Activated naive CD4-positive, alpha-beta T cell treated with anti-CD3 and anti-CD28 coated beads, Interleukin-2, amount 50 U/mL, for 72 hours (primary cell): ENCODE measurements at places on chromosomes 7 and 10.

DNA sequence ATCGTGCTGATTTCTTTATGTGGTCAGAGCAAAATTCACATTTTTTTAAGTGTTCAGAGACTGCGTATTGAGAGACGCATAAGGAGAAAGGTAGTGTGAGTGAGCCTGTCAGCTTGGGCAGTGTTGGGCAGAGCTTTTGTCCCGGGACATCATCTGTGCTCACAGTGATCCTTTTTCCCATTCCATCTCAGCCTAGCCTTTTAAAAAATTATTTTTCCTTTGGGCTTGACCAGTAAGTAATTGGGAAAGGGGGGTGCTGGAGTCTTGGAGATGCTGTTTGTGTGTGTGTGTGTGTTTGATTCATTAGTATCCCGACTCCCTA, 1.5 kb downstream of the NRF1 start:
- no peak for DNase-seq

- DNase-seq: no peak
These were observed 39.7 kb downstream of the ZNF33A start for GRCh38 chr10:38050212-38050611.

GRCh38 chr7:32298408-32299132, 191.6 kb downstream of the LSM5 start:
- DNase-seq: no peak

DNA sequence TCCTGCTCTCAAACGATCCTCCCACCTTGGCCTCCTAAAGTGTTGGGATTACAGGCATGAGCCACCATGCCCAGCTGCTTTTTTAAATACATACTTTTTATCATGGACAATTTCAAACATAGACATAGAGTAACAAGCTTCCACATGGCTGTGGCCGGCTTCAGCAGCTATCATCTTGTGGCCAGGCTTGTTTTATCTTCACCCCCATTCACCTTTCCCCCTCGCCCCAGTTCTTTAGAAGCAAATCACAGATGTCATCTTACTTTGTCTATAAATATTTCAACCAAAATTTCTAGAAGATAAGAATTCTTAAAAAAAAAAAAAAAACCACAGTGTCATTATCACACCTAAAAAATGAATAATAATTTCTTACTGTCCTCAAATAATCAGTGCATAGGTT, 5.9 kb downstream of the FOXK1 start:
- DNase-seq: no peak

DNA sequence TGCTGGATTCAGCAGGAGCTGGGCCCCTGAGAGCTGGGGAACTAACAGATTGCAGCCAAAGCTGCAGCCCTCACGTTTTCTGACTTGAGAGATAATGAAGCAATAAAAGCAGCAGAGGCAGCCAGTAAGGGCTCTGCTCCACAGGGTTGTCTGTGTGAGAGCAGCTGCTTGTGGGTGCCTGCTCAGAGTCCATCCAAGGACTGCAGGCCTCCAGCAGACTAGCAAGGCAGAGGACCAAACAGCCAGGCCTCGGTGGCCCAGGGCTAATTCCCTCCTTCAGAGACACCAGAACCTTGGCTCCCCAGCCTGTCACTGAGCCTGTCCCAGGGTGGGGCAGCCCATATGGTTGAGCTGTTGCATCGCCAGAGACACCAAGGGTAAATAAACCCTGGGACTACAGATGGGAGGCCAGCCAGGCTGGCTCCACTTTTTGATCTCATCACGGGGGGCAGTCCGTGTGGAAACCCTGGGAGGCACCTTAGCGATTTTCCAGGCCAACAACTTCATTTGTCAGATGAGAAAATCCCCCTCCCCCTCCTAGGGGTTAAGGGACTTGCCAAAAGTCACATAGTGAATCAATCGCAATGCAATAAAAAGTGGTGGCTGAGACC, 229.2 kb downstream of the WDR11 start:
- no peak for DNase-seq

GRCh38 chr7:136057509-136057908, 80.3 kb upstream of the MTPN start:
- DNase-seq: no peak

GRCh38 chr10:98636921-98637329, 190.2 kb upstream of the HPS1 start:
- no peak for DNase-seq

- no peak for DNase-seq
These were observed 4.0 kb downstream of the BAMBI start for GRCh38 chr10:28681291-28681763.

- DNase-seq: no peak
These were observed 1061.8 kb upstream of the LRRTM3 start for GRCh38 chr10:65864036-65864435.

- no peak for DNase-seq
These were observed 55.2 kb downstream of the PWWP2B start for GRCh38 chr10:132452216-132452650.

- no peak for DNase-seq
These were observed 33.5 kb upstream of the ENO4 start for GRCh38 chr10:116815641-116816415.

DNA sequence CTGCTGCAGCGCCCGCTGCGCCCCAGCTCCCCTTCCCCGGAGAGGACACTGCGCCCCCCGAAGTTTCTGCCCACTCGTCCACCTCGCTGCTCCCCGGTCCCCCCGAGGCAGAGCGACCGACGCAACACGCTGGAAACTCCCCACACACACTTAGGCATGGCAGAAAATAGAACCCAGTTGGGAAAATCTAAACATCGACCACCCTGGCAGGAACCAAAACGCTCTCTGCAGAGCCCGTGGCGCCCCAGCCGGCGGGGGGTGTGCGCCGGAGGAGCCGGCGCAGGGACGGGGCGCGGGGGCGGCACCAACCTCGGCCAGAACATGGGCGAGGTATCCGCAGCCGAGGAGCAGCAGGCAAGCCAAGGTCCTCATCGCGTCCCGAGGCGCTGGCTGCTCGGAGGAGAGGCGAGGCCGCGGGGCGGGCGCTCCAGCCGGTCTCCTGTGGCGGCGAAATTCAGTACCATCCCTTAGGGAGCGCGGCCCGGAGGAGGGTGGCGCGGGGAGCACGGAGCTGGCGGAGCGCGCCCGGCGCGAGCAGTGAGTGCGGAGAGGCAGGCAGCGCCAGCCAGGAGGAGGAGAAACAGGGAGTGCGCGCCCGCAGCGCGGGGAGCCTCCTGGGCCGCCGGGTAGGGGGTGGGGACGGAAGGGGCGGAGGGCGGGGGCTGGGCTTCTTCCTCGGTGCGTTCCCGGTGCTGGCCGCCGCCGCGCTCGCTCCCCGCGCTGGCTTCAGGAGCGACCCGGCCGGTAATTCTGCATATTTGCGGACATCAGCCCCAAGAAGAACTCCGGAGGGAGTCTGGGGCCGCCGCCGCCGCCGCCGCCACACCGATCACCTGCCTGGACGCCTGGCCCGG, 789 bp downstream of the PDGFA start:
- DNase-seq: no peak

DNA sequence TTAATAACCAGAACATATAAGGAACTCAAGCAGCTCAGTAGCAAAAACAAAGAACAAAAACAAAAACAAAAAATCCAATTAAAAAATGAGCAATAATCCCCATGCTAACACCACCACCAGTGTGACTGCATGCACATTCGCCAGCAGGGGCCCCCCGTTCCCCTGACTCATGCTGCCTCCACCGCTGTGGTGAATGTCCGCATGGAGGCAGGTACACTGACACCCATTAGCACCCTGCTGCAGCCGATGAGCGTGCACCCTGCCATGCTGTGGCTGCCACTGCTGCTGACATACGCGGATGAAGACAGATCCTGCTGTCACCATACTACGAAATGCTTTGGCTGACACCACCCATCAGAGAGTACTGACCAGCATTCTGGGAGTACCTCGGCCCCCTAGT, 321.6 kb upstream of the LRRTM3 start:
- DNase-seq: no peak
